Activated B cell treated with CpG ODN at 0.5 μM for 24 hours (primary cell): ENCODE measurements at places on chromosomes 1 and 21.
A peak's percentile ranks its signal among the peaks of the same experiment; 100 is the strongest.

DNA sequence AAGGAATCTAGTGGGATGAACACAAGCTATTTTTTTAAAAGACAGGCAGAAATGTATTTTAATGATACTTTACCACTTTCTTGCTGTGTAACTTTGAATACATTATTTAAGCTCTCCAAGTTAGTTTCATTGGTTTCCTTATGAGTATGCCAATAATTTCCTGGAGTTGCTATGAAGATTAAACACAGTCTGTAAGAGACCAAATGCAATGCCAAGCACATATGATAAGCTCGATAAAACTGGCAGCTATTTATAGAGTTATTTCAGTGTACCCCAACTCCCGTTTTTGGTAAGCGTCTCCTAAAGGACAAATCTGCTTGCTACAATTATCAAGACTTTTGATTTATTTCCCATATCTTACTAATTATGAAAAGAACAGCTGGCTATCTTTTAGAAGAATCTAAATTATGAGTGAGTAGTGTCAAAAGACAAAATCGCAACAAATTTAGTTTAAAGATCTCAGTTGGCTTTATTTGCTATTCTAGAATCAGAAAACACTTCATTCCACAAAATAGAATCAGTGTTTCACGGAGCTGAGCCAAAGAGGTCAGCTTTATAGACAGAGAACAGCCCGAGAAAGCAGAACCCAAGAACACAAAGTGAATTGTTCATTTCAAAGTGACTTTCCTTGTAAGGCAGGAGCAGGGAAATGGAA lies 7.2 kb upstream of the MAP10 start:
- DNase-seq, result no peak

GRCh38 chr1:65207317-65207716 lies 59.3 kb downstream of the AK4 start:
- DNase-seq, result no peak

DNA sequence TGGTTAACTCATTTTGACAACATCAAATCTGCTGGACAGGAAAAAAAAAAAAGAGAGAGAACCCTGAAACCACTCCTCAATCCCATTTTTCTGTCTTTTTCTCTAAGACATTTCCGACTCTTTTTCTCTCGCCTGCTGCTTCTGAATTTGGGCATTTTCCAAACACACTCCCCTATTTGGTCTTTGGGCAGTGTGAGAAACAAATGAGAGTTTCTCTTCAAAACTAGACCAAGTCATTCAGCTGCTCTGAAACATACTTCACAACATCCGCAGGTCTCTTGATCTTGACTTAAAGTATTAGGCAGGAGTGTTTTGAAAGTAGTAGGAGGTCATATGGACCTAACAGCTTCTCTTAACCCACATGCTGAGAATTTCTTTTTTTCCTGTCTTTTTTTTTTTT lies 364.8 kb upstream of the ESRRG start:
- no peak for DNase-seq

DNA sequence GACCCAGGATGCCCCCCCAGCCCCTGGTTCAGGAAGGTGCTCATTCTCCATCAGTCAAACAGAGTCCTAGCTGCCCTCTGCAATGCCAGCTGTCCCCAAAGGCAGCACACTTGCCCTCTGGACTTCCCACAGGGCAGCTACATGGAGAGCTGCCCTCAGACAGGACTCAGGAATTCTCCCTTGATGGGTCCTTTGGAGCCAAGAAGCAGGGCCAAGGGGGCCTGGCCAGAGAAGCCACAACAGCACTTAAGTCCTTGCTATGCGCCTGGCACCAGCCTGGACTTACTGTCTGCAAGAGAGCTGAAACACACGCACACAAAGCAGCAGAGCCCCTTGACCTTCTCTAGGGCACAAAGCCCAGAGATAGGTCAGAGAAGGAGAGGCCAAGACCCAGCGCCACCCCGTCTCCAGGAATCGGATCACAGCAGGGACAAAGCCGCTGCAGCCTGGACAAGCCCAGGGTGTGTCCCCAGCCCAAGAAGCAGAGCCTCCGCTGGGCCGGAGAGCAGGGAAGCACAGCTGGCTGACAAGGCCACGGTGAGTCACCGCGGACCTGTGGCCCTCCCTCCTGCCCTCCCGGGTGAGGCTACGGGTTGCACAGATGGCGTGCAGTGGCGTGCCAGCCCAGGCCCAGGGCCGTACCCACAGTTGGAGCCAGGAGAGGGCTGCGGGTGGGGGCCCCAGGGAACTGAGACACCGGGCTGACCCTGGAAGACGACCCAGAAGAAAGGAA lies 1.7 kb downstream of the WNT9A start:
- DNase-seq, result peak; percentile 14

DNA sequence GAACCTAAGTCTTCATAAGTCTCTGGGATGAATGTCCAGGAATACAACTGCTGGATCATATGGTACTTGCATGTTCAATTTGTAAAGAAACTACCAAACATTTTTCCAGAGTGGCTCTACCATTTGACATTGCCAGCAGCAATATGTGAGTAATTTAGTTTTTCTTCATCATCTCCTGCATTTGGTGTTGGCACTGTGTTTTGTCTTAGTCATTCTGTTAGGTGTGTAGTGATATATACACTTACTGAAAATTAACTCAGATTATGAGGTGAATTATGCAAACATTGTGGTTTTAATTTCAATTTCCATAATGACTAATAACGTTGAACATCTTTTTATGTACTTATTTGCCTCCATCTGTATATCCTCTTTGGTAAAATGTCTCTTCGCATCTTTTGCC lies 138.7 kb downstream of the LRRC40 start:
- no peak for DNase-seq

GRCh38 chr1:59900640-59901039 lies 25.9 kb downstream of the CYP2J2 start:
- no peak for DNase-seq

GRCh38 chr1:163130225-163130856 lies 61.2 kb downstream of the RGS4 start:
- DNase-seq, result no peak

DNA sequence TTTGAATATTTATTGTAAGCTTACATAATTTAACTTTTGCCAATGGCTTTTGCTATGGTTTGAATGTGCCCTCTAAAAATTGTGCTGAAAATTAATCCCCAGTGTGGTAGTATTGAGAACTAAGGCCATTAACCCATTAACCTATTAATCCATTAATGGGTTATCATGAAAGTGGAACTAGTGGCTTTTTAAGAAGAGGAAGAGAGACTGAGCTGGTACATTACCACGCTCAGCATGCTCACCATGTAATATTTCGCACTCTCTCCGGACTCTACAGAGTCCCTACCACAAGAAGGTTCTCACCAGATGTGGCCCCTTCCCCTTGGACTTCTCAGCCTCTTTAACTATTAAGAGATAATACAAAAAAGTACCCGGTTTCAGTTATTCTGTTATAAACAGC lies 164.4 kb upstream of the ZRANB2 start:
- DNase-seq, result no peak

DNA sequence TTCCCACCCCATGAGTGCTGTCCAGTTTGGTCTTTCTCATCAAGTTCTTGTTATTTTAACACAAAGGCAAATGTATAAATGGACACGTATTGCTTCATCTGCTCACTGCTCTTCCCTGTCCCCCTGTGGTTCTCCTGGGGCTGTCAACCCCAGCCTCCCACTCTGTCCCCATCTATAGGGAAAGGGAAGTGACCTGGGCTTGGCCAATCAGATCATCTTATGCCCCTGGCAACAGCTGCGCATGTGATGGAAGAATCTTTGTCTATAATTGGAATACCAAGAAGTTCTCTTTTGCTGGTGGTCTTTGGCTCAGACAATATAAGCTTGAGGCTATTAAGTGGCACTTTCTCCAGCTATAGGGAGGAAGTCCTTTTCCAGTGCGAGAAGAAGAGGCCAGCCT lies 4.7 kb upstream of the CCSAP start:
- no peak for DNase-seq

DNA sequence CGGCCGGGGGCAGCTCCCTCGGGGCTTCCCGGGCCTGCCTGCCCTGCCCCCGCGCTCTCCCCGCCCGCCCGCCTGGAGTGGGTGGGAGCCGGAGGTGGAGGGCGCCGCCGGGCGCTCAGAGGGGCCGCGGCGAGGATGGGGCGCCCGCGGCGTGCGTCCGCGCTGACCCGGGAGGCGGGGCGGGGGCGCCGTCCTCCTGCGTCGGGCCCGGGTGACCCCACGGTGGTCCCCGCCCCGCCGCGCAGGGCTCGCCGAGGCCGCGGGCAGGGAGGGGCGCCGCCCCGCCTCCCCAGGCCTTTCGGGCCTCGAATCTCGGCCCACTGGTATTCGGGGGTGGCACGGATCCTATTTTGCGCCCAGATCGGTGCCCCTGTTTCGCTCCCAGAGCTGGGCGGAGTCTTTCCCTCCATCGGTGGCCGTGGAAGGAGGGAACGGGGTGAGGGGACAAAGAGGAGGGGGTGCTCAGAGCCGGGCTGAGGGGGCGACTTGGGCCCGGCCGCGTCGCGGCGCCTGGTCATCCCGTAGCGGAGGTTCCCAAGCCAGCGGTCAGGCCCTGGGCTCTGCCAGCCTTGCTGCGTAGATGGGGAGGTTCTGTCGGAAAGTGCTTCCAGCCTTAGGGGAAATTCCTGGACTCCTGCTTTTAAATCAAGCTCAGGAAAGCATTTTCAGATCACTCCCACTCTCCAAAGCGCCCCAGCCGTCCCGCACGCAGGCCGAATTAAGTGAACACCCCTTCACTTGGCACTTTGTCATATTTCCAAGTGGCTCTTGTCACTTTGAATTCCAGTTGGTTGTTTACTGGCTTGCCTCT lies 545 bp downstream of the PATJ start:
- DNase-seq, result no peak

GRCh38 chr21:36022427-36023091 lies 37.8 kb downstream of the SETD4 start:
- DNase-seq, result no peak

- no peak for DNase-seq
Measured at GRCh38 chr1:116096013-116096618, 15.1 kb upstream of the MAB21L3 start.

- no peak for DNase-seq
Measured at GRCh38 chr1:43849670-43850069, 83.9 kb upstream of the ARTN start.

- no peak for DNase-seq
Measured at GRCh38 chr1:166377896-166378295, 211.1 kb upstream of the FAM78B start.
